NCI-H1694 (cell line): ENCODE measurements at places on chromosomes 16 and 17.
A peak's percentile ranks its signal among the peaks of the same experiment; 100 is the strongest.

- peak; percentile 64 for DNase-seq
Measured at GRCh38 chr17:1365445-1366039, 34.5 kb downstream of the YWHAE start.

- no peak for DNase-seq
Measured at GRCh38 chr16:23342083-23342640, 40.1 kb downstream of the SCNN1B start.

GRCh38 chr16:67697422-67698185 lies 21.5 kb downstream of the GFOD2 start:
- DNase-seq = no peak

- no peak for DNase-seq
Measured at GRCh38 chr17:82334622-82335394, 1.2 kb upstream of the SECTM1 start.

DNA sequence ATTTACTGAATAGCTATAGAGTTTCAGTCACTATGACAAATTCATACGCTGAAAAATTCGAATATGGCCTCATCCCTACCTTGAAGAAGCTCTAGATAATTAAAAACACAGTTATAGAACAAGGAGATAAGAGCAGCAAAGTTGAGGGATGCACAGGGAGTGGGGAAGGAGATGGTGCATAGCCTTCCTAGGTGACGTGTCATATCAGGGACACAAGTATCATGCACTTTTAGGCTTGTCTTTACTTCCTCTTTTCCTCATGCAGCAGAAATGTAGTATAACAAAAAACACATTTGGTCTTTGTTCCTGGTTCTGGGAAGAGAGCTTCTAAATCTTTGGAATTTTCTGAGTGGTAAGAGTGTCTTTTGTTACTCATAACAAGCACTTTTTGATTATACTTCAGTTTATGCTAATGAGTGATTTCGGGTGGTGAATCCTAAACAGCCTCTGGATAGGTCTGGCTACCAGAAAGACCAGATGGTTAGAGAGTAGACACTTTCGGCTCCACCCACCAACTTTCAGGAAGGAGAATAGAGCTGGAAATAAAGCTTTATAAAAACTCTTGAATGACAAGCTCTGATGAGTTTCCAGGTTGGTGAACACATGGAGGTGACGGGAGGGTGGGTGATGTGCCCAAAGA lies 341.4 kb downstream of the UTP18 start:
- DNase-seq = no peak
